Activated CD4-positive, alpha-beta T cell treated with anti-CD3 and anti-CD28 coated beads, Interleukin-10, Interleukin-2, amounts not matched to agents 100 ng/mL and 50 ng/mL, durations not matched to agents 16 hours and 8 hours (primary cell): ENCODE measurements at places on chromosomes 5 and 9.

GRCh38 chr5:150527038-150527437, 19.1 kb downstream of the NDST1 start:
- peak; percentile 19 for DNase-seq

- DNase-seq = no peak
These were observed 14.0 kb downstream of the OR13J1 start for GRCh38 chr9:35856206-35856605.

- peak; percentile 73 for DNase-seq
These were observed 4.0 kb upstream of the CLIC3 start for GRCh38 chr9:137000177-137000930.

DNA sequence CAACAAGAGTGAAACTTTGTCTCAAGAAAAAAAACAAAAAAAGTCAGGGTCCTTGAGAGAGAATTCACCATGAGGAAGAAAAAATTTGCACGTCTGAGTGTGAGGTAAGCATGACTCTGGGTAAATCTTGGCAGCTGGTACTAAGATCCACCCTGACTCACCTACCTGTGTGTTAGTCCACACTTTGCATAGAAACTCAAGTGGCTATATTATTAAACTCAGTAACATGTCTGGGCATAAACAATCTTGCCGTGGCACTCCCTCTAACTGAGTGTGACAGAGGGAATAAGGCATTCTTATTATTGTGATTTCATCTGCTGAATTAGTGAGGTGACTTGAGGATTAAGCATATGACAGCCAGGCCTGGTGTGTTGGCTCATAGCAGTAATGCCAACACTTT, 259.4 kb upstream of the VLDLR start:
- no peak for DNase-seq

DNA sequence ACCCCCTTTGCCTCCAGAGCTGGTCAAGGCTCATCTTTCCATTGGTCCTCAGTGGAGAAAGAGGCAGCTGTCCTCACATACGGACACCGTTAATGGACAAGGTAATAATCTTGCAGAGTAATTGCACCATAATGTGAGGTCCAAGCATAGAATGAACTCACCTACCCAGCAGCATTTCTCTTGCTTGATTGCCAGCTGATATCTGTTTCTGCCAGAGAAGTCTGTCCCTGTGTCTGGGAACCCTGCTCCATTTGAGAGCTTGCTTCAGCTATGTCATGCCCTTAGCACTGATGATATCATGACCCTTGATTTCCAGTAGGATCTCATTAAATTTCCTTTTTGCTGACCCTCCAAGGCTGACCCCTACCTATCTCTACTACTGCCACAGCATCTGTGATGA, 154.6 kb downstream of the PIK3R1 start:
- DNase-seq = no peak

DNA sequence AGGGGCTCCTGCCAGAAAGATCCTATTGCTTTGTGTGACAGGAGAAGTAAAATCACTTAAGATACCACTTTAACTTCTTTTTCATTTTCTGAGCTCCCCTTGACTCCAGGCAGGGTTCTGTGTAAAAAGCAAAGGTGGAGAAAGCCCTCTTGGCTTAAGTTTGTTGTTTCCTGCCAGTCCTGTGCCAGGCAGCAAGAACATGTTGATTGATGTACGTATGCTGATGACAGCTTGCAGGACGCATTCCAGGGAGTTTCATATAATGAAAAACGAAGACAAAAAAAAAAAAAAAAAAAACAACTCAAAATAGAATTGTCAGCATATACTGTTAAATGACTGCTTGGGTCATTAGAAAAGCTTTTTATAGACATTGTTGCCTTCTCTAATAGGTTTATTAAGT, 251.7 kb downstream of the PSAT1 start:
- DNase-seq = no peak
